ENCODE measurements at places on chromosomes 6 and 20. TPM values are rescaled to one million over a fixed set of nuclear protein-coding genes. Genes with fewer than 3 reads are reported as not detected.

The HEY2 gene
- total RNA-seq = 0.37 TPM

The KCNS1 gene
- not detected for total RNA-seq

The IL17A gene
- total RNA-seq = not detected

The BPIFA1 gene
- not detected for total RNA-seq

The LTA gene
- 0.35 TPM for total RNA-seq

The RIN2 gene
- 82.0 TPM for total RNA-seq

The CRIP3 gene
- total RNA-seq = 1.8 TPM

The SLC17A2 gene
- total RNA-seq = not detected

The TREM2 gene
- total RNA-seq = not detected

The TRAPPC3L gene
- not detected for total RNA-seq

The NNAT gene
- 3.3 TPM for total RNA-seq

The CLPSL1 gene
- not detected for total RNA-seq

The RRAGD gene
- total RNA-seq = 2.0 TPM

The RGS17 gene
- 0.53 TPM for total RNA-seq

The GJE1 gene
- total RNA-seq = not detected

The BCLAF1 gene
- 143 TPM for total RNA-seq

The DPPA5 gene
- total RNA-seq = not detected

The LRP11 gene
- total RNA-seq = 39.4 TPM

The CPXM1 gene
- 1.1 TPM for total RNA-seq

The NFYA gene
- total RNA-seq = 24.5 TPM

The EDN1 gene
- total RNA-seq = 16.2 TPM

The TBXT gene
- total RNA-seq = not detected

The GRM1 gene
- total RNA-seq = 0.11 TPM

The NRSN1 gene
- not detected for total RNA-seq

The FNDC1 gene
- total RNA-seq = 0.05 TPM

The NAPB gene
- 8.4 TPM for total RNA-seq

The TRIM40 gene
- total RNA-seq = 10.7 TPM

The GLP1R gene
- not detected for total RNA-seq

The BIRC7 gene
- not detected for total RNA-seq

The CYP24A1 gene
- total RNA-seq = 0.08 TPM

The DYNLRB1 gene
- total RNA-seq = 106 TPM

The STMN3 gene
- total RNA-seq = 2.5 TPM

The AVP gene
- not detected for total RNA-seq

The SAMD3 gene
- total RNA-seq = 1.7 TPM

The RAET1E gene
- 0.21 TPM for total RNA-seq

The TCP11 gene
- not detected for total RNA-seq

The FAM50B gene
- 3.2 TPM for total RNA-seq

The GPR63 gene
- total RNA-seq = 0.96 TPM

The SLC2A10 gene
- 43.6 TPM for total RNA-seq

The POU5F1 gene
- total RNA-seq = 3.4 TPM

The OPRL1 gene
- 0.24 TPM for total RNA-seq

The SLC22A16 gene
- total RNA-seq = 1.1 TPM

The OR2B6 gene
- 0.47 TPM for total RNA-seq

The TMEM217 gene
- 0.62 TPM for total RNA-seq

The C6orf136 gene
- total RNA-seq = 83.3 TPM

The WASF1 gene
- total RNA-seq = 4.8 TPM
